CD4-positive, alpha-beta memory T cell (primary cell): ENCODE measurements at places on chromosomes 6 and 20. TPM values are rescaled to one million over a fixed set of nuclear protein-coding genes. Genes with fewer than 3 reads are reported as not detected.

- no peak for DNase-seq
These were observed 124.1 kb downstream of the FOXO3 start for GRCh38 chr6:108684771-108685329.

DNA sequence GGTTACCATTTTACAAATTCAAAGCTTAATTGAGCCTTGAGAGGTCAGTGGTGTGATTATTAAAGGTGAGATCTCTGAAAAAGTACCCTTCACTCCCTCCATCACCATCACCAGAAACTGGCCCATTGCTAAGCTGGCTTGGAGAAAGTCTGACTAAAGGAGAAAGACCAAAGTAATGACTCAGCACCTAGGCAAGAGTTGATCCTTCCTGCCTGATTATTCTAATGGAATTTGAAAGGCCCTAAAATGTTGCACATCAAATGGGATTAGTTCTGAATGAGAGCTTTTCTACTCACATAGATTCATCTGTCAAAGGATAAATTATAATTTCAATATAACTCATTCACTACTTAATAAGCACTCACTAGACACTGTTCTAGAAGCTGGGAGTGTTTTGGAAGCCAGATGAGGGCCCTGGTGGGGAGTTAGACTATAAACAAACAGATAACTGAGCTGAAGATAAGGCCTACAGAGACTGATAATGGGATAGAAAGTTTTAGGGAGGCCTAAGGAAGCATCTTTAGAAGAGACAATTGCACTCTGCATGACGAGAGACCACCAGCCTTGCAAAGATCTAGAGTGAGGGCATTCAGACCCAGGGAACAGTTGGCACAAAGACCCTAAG lies 366.7 kb downstream of the SYNE1 start:
- DNase-seq: no peak

ARMC2 gene
- 10.7 TPM for total RNA-seq

DNA sequence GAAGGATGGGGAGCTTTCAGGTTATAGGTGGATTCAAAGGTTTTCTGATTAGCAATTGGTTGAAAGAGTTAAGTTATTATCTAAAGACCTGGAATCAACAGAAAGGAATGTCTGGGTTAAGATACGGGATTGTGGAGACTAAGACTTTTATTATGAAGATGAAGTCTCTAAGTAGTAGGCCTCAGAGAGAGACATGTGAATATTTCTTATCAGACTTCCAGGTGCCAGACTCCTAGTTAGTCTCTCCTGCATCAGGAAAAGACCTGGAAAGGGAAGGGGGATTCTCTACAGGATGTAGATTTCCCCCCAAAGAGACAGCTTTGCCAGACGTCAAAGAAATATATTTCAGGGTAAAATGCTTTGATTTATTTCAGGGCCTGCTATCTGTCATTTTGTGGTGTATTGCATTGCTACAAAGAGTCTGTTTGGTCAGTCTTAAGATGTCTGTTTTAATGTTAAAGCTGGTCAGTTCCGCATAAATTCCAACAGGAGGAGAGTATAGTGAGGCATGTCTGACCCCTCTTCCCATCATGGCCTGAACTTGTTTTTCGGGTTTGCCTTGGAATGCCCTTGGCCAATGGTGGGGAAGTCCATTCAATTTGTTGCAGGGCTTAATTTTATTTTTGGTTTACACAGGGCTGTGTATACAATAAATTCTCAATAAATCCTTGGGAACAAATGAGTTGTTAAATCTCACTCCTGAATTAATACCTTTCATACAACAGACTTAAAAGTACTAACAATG lies 103.4 kb upstream of the RALGAPA2 start:
- no peak for DNase-seq

DNA sequence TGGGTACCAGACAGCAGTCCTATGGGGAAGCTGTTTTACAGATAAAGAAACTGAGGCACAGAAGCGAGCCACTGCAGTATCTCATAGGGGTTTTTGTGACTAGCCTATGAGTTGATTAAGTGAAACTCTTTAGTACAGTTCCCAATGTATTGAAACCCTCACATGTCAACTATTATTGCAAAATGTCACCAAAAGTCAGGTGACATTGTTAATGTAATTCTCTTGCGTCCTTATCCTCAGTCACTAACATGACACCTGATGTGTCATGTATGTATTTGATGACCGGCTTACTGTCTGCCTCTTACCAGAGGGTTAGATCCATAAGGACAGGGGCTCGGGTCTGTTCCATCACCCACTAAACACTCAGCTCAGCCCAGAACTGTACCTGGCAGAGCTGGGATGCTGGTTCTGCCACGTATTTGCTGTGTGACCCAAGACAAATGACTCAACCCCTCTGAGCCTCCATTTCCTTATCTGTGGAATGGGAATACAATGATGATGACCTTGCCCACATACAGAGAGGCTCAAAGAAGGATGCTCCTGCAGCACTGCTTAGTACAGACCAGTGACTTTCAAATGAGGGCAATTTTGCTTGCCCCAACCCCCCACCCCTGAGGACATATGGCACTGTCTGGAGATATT lies 32.9 kb downstream of the PREX1 start:
- DNase-seq: no peak

DNA sequence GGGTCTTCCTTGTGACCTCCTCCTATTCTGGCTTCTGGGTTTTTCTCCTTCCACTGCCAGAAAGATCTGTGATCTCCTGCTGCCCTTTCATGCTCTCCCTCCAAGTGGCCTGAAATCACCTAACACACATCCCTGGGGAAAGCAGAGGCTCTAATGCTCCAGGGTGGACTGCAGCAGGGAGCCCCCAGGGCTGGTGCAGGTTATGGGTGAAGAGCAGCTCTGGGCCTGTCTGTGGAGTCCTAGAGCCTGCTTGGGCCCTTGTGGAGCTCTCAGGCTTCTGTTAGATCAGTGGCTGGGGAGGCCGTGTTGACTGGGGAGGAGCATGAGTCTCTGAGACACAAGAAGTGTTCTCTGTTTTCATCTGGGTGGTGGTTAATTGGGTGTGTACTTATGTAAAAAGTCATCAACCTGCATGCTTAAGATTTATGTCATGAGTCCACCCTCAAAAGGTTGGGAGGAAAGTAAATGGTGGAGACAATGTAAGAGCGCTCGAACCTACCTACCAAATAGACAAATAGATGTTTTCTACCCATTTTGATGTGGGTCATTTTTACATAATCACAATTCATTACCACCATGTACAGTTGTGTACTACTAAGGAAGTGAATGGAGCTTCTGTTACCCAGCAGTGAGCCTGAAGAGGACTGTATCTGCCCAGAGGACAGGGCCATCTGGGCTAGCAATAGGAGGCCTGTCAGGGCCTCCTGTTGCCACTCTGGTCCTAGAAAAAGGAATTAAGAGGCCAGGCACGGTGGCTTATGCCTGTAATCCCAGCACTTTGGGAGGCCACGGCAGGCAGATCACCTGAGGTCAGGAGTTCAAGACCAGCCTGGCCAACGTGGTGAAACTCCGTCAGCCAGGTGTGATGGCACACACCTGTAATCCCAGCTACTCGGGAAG lies 32.0 kb upstream of the RNF8 start:
- no peak for DNase-seq

- DNase-seq: peak; percentile 29
These were observed 15.8 kb downstream of the MAN1A1 start for GRCh38 chr6:119333707-119334295.

DNA sequence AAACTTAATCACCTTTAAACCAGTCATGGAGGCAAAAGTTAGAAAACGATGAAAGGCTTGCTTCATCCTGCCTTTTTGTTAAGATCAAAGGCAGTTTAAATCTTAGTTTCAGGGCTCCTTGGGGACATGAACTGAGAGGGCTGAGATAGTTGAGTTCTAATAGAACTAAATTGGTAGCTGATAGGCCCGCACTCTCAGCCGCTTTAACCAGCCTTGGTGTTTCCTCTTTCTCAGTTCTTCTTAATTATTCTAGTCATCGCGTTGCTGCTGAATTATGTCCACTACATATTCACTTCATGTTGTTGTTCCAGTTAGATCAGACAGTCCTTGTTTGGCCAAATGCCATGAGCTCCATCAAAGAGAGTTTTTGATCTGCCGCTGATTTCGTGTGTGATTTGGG lies 72.5 kb downstream of the ANKS1A start:
- no peak for DNase-seq

DNA sequence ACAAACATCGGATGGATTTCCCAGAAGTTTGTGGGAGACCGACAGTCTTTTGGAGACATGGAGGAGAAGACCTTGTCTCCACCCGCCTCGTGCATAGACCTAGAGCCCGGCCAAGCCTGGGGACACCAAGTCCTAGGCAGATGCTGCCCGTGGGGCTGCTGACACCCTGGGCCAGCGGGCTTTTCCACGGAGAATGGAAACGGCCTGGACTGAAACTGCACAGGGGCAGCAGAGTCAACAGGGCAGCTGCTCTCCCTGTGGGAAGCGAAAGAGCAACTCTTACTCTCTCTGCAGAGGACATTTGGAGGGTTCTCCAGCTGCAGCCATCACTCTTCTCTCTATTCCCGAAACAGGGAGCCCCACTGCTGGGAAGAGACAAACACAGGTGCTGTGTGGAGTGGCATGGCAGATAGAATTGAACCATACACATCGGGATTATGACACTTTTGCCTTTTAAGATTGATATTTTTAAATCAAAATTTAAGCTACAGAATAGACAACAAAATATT lies 401.2 kb downstream of the THBS2 start:
- DNase-seq: no peak

DNA sequence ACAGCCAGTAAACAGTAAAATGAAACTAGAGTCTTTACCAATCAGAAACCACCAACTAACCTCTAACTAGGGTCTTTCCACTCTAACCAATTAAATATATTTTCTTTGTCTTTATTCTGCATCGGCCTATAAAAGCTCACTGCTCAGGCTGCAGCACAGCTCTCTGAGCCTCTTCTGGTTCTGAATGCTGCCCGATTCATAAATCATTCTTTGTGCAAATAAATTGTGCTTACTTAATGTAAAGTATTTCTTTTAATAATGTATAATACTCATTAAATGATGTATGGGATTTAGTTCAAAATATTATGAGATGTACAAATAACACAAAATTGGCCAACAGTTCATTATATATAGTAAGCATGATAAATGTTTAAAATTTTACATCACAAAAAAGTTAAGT lies 7.9 kb downstream of the IBTK start:
- DNase-seq: no peak

GRCh38 chr20:41654884-41655283 lies 36.7 kb upstream of the CHD6 start:
- no peak for DNase-seq

DNA sequence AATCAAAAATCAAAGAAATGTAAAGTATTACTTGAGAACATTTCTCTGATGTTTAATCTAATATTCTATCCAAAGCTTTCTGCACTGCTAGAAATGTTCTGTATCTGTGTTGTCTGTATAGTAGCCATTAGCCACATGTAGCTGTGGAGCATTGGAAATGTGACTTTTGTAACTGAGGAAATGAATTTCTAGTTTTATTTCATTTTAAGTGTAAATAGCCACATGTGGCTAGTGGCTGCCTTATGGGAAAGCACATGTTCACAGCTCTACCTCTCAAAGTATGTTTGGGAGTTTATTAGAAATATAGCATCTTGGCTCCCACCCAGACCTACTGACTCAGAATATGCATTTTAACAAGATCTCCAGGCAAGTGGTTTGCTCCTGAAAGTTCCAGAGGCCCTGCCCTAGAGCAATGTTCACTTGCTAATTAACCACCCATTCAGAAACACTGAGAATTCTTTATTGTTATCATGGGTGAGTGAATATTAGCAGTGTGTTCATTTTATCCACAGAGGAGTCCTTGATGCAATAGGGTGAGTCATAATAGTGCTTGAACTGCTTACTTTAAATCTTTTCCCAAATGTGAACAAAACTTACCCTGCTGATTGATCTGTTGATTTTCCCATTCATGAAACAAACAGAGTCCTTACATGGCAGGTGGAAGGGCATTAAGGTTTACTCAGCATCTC lies 282.7 kb downstream of the PLCB1 start:
- DNase-seq: no peak

- DNase-seq: no peak
These were observed 41.4 kb upstream of the CLIC5 start for GRCh38 chr6:46056906-46057529.

DNA sequence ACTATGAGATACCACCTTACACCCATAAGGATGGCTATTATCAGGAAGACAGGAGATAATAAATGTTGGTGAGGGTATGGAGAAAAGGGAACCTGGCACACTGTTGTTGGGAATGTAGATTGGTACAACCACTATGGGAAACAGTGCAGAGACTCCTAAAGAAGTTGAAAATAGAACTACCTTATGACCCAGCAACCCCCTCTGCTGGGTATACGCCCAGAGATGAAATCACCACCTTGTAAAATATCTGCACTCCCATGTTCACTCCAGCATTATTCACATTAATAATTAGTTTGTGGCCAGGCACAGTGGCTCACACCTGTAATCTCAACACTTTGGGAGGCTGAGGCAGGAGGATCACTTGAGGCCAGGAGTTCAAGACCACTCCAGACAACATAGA lies 26.8 kb downstream of the ZBTB9 start:
- DNase-seq: no peak

PTPRK gene
- total RNA-seq: 0.47 TPM

DNA sequence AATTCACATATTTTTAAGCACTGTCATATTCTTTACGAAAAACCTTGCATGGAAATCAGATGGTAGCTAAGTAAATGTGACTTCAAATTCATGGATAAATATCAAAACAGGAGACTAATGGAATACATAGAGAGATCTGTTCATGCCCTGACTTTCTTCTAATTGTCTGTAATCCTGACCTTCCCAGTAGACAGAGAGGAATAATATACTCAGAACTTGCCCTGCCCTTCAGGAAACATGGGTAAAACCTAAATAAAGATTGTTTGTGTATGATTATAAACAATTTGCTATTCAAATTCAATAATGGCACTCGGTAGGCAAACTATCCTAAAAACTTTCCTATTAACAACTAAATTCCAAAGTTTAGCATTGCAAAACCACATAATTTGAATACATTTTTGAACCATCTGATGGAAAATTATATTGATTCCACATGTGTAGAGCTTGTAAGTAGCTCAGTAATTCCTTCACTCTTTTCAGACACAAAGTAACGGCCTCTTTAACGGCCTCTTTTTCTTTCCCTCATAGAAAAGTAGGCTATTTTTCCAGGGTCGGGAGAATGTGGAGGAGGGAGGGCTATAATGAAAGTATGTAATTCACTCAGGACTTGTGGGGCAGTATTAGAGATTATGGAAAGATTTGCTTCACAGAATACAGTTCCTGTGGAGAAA lies 227.6 kb downstream of the ALDH8A1 start:
- no peak for DNase-seq

PHACTR1 gene
- 0.44 TPM for total RNA-seq

ZC3H12D gene
- 106 TPM for total RNA-seq

IL20RA gene
- not detected for total RNA-seq

GRCh38 chr6:114707081-114707620 lies 364.3 kb upstream of the HS3ST5 start:
- DNase-seq: no peak

RFX6 gene
- total RNA-seq: not detected
